Esophagus squamous epithelium (tissue), 5 donors: ENCODE measurements at places on chromosomes 16 and 17.

DNA sequence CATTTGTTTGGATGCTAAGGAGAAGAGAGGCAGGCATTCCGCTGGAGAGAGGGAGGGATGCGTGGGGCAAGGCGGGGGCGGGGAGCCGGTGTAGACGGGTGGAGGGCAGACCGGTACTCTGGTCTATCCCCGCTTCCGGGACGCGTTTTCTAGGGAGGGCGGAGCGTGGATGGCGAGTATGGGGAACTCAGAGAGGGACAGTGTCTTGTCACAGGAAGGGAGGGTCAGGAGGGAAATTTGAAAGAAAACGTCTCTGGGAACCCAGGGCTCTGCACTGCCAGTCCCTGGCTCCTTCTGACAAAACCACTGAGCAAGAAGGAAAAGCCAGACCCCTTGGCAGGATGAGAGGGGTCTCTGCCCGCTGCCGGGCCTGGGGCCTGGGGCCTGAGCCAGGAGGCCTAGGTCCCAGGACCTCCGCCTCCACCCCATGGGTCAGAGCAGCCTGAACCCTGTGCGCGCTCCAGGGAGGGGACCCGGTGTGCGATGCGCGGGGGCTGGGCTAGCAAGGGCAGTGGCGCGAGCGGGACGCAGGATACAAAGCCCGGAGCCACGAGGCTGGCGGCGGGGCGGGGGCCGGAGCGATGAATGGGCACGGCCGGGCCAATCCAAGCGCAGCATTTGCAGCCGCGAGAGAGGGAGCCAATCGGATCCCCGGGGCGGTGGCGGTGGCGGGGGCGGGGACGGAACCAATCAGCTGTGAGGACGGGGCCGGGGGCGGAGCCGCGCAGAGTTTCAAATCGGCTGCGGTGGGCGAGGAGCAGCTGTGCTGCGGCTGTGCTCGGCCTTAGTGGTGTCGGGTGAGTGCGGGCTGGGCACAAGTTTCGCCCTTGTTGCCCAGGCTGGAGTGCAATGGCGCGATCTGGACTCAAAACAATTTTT lies at the start of gene PIMREG:
PIMREG (plus strand) TSS at position 764 of the 879 bp plus-strand sequence. CDS start 656 bp downstream, outside the sequence.
- DNase-seq = peak; percentile 67

DNA sequence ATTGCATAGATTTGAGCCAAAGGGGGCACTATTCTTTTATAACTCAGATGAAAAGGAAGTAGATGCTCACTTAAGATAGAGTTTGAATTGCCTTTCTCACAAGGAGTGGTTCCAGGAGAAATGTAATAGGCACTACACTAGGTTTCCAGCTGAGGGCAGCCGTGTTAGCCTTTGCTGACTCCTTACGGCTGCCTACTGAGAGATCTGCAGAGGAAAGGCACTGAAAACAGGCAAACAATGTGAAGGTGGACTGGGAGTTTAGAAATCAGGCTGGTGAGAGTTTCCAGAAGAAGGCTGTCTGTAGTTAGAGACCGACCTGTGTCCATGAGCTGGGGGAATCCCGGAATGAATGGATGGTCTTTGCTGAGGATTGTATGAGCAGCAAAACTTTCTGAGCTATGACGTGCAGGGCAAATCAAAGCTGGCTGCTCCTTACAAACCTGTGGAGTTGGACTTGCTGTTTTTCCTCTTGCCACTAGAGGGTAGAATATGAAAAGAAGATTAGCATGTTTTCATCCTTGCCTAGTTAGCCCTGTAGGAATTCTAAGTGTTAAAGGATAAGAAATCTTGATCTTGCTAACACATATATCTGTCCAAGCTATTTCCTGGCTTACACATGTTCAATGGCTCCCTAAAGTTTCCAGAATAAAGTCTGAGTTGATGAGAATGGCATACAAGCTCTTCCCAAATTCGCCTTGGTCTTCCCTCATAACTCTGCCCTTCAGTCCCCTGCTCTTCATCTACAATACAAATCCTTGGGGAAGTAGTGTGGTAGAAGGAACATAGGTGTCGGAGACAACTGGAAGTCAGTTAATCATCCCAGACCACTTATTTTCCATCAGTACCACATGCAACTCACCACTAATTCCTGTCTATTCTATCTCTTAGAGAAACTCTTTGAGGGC lies 20.1 kb upstream of the TAOK1 start:
- no peak for DNase-seq

GRCh38 chr16:86993426-86994110 lies 323.6 kb downstream of the C16orf95 start:
- no peak for DNase-seq

DNA sequence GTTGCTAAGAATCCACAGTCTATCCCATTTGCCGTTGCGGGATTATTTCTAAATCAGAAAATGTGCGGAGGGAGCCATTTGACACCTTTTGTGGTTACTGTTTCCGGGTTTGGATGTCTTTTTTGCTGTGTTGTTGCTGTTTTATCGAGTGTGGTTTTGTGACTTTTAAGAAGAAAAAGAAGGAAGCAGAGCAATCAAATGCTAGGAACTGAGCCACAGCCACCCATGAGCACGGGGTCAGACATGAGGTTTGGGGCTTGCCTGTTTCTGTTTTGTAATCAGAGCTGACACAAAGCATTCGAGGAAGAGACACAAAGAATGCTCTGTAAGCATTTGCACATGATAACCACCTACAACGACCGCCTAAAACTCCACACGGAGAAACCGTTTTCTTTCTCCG lies 53.1 kb upstream of the CHMP6 start:
- DNase-seq = no peak

- no peak for DNase-seq
Measured at GRCh38 chr16:64543441-64543840, 578.4 kb downstream of the CDH11 start.

DNA sequence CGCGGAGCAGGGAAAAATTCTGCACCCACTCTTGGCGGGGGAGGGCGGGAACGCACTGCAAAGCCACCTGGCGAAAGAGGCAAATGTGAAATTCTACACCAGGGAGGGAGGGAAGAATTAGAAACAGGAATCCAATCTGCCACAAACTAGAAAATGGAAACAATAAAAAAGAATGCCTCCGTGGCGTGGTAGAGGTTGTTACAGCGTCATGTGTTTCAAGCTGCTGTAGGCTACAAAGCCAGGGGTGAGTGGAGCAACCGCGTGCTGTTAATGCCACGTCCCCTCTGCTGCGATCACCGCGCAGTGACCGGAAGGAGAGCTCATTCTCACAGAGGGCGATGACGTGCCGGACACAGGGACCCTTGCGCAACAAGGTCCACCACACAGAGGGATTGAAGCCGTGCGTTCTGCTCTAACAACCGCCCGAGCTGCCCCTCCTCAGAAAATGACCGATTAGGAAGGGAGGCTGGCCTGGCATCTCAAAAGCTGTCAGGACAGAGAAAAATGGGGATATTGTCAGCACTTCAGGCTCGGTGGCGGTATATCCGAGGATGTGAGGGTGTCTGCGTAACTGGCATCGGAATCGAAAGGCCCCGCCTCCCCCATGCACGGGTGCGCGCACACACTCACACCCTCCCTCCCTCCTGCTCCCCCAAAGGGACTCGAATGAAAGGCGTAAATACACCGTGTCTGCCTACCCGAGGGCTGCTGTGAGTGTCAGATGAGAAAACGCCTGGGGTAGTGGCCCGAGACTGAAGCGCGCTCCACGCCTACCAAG lies 70.8 kb upstream of the TNRC6C start:
- no peak for DNase-seq

DNA sequence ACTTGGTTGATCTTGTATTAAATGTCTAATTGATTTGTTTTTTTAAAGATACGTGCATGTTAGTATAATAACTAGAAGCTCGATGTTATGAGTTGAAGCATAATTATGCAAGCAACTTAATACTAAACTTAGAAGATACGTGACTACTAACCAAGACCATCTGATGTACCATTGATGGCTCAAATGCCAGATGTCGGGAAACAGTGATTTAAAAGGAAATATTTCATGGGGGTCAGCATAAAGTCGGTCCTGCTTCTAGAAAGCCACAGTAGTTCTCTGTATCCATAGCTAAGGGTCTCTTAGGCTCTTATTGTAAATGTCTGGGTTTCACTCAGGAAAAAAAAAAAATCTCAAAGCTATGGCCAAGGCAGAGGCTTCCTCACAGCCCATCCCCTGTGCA lies 61.2 kb upstream of the RBFOX1 start:
- no peak for DNase-seq

GRCh38 chr16:62038225-62038624 lies 2.0 kb upstream of the CDH8 start:
- DNase-seq = no peak

GRCh38 chr16:28059841-28060575 lies 3.5 kb downstream of the GSG1L start:
- DNase-seq = no peak
